ENCODE measurements at places on chromosomes 2 and 18. TPM values are rescaled to one million over a fixed set of nuclear protein-coding genes. Genes with fewer than 3 reads are reported as not detected.

The CD28 gene
- total RNA-seq: not detected

The PDE11A gene
- 0.62 TPM for total RNA-seq

The SERPINB5 gene
- not detected for total RNA-seq

The UGT1A7 gene
- total RNA-seq: not detected

The SERPINB11 gene
- total RNA-seq: not detected

The EPB41L3 gene
- total RNA-seq: 1.7 TPM

The DSG1 gene
- total RNA-seq: not detected

The TACR1 gene
- not detected for total RNA-seq

The GATA6 gene
- total RNA-seq: 0.26 TPM

The GDF7 gene
- not detected for total RNA-seq

The LRRC30 gene
- not detected for total RNA-seq

The LYG1 gene
- total RNA-seq: 0.53 TPM

The AMER3 gene
- total RNA-seq: not detected

The DPP10 gene
- total RNA-seq: 6.5 TPM

Measured in neural progenitor cell (in vitro differentiated cells).